ENCODE measurements at places on chromosomes 6 and 20.

- no peak for DNase-seq
These were observed 119.9 kb downstream of the TTLL2 start for GRCh38 chr6:167444602-167445346.

DNA sequence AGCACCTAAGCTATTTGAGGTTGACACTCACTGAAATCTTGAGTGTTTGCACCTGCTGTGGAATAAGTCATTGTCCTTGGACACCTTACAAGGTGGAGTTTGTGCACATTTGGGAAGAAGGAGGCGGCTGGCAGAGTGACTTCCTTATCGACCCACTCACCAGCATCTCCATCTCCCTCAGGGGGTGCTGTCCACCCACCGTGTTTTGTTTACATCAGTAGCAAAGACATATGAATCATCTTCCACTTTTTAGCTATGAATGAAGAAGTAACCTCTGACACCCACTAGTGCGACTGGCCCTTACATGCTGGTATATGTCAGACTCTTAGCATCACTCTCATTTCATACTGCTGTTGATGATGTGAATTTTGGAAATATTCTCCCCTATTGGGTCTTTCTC, 119.5 kb upstream of the SGK1 start:
- no peak for DNase-seq

- no peak for DNase-seq
These were observed 4.1 kb downstream of the DUSP15 start for GRCh38 chr20:31866221-31866620.

- no peak for DNase-seq
These were observed 61.2 kb upstream of the NRSN1 start for GRCh38 chr6:24064832-24065231.

- no peak for DNase-seq
These were observed 33.4 kb downstream of the BMP6 start for GRCh38 chr6:7759320-7759719.

DNA sequence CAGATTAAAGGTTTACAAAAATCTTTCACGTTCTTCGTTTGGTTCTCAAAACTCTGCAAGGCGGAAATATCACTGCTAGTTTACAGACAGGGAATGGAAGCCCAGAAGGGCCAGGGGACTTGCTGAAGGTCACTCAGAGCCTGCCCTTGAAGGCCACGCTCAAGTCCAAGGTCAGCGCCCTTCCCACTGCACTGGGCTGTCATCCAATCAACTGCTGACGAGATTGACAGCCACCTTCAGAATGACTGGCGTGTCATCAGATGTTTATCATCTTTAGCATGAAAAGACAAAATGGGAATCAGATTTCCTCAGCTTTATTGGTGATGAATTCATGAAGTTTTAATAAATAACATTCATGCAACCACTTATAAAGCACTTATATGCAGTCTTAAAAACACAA, 16.5 kb downstream of the RNASET2 start:
- no peak for DNase-seq

DNA sequence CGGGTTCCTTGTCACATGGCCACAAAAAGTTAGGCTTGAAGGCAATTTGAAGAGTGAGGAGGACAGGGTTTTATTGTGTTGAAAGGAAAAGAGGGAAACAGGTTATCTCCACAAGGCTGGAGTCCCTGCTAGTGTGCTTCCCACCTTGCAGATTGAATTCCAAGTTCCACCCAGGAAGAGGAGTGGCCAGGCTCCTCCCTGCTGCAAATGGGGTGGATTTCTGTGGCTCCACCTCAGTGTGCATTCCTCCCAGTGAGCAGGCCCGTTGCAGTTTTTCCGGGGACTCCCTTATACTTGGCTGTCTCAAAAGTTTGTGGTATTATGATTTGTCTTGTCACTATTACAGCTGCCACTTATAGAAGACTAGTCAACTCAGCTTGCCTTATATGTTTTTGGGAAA, 281.8 kb upstream of the PLCB4 start:
- no peak for DNase-seq

DNA sequence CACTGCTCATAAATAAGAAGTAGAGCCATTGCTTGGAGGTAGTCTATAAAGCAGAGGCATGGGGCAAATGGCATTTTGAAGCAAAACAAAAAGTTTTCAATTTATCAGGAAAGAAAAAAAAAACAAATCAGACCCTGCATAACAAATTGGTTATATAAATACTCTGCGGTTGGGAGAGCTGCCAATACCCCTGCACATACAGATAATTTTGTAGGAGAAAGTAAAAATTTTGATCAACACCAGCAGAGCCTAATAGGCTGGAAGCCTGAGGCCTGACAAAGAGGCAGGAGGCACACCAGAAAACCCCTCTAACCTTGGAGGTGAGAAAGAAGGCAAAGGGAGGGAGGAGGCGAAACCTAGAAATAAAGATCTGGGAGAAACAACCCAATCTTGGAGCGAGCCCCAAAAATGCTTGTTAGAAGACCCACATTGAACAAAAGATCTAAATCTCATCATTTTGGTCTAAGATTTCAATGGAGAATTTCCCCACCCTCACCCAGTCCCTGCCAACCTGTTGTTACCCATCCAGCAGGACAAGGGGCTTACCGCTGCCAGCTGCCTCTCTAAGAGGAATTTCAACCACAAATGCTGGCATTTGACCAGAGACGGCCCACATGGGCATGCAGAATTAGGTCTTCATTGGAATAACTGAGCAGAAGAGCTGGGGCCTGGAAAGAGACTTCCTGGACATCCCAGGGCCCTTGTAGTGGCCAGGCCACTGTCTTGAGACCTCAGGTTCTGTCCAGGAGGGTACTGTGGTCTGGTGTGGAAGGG, 28.4 kb downstream of the FOXA2 start:
- no peak for DNase-seq

- peak; percentile 29 for DNase-seq
These were observed 47.1 kb upstream of the TMEM181 start for GRCh38 chr6:158512809-158513208.

GRCh38 chr6:26016963-26017631, 54.5 kb downstream of the TRIM38 start:
- no peak for DNase-seq

DNA sequence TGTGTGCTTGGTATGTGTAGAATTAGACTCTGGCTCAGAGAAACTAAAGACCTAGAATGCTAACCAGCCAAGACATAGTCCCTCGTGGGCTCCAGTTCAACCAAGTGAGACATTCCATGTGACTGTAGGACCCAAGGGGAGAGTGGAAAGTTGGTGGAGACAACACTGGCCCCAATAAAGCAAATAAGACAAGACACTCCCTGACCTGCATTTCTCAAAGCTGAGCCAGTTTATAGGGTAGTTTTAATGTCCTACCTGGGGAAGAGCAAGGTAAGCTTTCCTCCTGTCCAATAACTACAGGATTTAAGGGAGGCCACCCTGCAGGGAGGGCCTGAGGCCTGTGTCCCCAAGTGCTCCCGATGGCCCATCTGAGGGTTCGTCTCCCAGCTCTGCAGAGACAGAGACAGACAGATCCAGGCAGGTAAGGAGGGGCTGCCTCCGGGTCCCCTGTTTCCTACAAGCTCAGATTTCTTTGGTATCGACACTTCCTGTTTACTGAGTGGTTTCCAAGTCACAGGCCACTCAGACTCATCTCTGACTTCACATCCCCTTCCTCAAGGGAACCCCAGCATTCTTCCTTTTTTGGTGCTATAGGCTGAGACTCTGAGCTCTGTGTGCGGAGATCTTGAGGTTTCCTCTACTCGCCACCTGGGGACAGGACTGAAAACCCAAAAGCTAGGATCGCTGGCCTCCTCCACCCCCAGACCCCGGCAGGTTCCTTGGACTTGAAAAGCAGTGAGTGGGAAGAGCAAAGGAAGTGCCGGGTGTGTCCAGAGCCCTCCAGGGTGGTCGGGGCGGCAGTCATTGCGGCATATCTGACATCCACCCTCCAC, 92.4 kb downstream of the PRND start:
- no peak for DNase-seq

GRCh38 chr6:75842191-75842590, 93.2 kb downstream of the MYO6 start:
- DNase-seq, result no peak

DNA sequence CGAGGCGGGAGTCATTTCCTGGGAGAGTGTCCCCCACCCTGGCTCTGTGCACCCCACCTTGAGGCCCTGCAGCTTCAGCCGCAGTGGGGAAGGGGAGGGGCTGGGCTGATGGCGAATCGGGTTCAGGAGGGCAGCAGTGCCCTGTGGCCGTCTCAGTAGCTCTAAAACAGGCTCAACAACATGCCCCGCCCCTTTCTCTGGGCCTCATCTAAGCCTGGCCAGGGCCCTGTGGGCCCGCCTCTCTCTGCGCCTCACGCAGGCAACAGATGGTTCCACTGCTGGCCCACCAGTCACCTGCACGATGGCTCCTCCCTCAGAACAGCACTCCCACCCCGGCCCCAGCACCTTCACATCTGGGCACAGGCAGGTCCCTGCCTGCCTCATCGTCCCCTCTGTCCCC, 30.2 kb downstream of the CHRNA4 start:
- DNase-seq, result no peak

- no peak for DNase-seq
These were observed 3.1 kb downstream of the ATRN start for GRCh38 chr20:3473944-3474343.

DNA sequence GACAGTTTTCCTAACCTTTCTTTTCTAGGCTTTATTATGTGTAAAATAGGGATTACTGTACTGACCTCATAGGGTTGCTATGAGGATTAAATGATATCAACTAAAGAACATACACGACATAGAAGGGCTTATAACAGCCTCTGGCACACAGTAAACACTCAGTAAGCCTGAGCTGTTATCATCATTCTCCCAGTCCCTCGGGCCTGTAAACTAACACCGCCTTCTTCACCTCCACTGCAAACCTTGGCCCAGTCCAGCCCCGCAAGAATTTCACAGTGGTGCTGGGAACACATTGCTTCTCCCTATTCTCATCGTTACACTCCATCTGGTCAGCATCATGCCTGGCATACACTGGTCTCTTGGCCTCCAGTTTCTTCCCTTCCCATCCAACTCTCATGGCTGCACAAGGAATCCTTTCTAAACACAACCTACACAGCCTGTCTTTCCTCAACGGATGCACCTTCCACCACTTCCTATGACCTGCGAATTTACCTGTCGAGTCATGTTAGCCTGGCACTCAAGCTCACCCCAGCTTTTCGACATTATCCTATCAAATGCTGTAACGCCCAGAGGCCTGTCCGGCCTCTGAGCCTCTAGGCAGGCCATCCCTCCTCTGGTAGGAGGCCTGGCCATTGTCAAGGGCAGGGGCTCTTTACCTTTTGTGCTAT, 92.1 kb downstream of the FYN start:
- DNase-seq, result no peak

All from spinal cord (tissue), 10 donors.